NCI-H1092 (cell line): ENCODE measurements at places on chromosomes 2 and 18.

DNA sequence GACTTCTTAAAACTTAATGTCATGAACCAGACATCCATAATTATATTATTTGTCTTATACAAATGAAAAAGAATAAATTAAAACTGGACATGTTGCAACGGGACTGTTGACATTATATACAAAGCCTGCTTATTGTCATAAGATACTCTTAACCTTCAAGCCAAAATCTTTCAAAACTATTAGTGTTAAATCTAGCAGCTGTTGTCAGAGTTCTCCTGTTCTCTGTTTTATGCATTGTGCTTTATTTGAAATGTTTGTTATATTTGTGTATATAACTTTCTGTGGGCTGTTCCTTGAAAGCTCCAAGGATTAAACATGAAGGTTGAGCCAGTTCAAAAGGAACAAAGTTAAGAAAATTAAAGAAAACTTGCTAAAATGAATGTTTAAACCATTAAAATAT is 335.5 kb upstream of the NT5C1B start:
- DNase-seq, result no peak

DNA sequence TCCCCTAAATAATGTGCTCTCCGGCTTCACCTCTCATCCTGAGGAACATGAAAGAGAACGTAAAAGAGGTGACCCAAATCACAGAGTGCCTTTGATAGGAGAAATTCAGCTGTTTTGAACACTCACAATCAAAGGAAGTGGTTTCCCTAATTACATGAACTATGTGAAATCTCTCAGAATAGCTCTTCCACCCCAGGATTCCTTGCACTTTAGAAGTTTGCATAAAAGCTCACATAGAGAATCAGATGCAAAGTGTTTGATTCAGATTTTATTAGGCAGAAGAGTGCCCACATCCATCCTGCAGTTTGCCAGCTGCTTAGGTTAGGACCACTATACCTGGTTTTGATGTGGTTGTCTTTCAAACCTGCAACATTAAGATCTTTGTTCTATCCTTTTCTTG is 61.0 kb downstream of the MAP3K20 start:
- no peak for DNase-seq

- no peak for DNase-seq
These were observed 77.6 kb upstream of the NFU1 start for GRCh38 chr2:69514819-69515218.

DNA sequence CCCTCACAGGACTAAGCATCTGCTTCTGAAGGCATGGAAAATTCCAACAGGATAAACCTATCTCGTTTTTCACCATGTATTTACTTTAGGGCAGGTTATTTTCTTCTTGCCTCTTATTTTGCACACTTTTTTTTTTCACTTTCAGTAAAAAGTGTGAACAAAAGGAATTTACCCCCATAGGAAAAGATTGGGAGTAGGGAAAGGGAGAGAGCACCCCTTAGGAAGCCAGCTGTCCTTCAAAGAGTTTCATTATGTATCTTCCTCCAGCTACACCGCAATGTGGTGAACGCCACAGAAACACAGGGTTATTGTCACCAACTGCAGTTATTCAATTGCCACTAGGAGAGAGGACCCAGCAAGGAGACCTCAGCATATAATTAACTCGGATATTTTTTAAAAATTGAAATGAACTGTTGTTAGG is 286.2 kb upstream of the VRK2 start:
- peak; percentile 6 for DNase-seq

GRCh38 chr2:198408171-198408570 is 603.8 kb downstream of the PLCL1 start:
- DNase-seq, result no peak

GRCh38 chr18:77057006-77057395 is 75.6 kb downstream of the MBP start:
- peak; percentile 34 for DNase-seq

DNA sequence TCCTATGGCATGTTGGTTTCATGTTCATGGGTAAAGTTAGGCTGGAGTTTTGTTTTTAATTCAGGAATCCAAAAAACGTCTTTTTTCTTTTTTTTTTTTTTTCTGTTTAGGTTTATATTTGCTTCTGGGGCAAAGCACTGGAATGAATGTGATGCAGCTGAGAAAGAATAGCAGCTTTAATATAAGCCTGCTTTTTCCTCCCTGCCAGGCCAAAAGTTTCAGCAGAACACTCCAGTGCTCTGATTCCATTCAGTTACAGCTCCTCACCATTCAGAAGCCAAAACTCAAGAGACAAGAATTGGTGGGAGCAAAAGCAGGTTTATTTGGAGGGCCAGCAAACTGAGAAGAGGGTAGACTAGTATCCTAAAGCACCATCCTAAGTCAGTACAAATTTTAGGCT is 102.7 kb upstream of the PELI1 start:
- no peak for DNase-seq

DNA sequence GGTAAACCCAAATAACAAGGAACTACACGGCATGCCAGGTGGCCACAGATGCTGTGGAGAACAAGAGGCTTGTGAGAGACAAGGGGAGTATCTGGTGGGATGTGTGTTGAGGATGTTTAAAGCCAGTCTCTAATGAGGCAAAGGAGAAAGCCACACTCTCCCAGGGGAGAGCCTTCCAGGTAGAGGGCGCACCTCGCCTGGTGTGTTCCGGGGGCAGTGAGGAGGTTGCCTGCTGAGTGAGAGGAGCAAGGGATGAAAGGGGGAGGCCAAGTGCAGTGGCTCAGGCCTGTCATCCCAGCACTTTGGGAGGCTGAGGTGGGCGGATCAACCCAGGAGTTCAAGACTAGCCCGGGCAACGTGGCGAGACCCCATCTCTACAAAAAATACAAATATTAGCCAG is 16.2 kb downstream of the SAG start:
- no peak for DNase-seq

DNA sequence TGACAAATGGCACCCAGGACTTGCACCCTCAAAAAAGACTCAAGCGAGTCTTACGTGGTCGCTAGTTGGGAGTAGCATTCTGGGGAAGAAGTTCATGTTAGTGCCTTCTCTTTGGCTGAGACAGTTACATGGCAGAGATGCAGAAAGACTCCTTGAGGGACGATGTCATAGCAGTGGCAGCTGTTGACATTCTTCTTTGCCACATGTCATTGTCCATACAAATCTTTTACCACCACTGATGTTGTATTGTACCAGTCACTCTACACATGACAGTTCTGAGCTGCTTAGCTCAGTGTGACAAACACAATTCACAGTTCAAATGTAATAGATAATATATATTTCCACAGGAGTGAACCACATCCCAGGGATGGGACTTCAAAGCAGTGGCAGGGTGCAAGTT is 197.1 kb downstream of the TCF4 start:
- no peak for DNase-seq

- DNase-seq, result no peak
These were observed 94.7 kb downstream of the RTN4 start for GRCh38 chr2:54955358-54956110.

- no peak for DNase-seq
These were observed 101.7 kb upstream of the FZD7 start for GRCh38 chr2:201931951-201932350.

GRCh38 chr2:26274058-26274613 is 29.4 kb downstream of the HADHB start:
- no peak for DNase-seq

- peak; percentile 23 for DNase-seq
These were observed 54.8 kb downstream of the ZNF407 start for GRCh38 chr18:74652392-74652988.

DNA sequence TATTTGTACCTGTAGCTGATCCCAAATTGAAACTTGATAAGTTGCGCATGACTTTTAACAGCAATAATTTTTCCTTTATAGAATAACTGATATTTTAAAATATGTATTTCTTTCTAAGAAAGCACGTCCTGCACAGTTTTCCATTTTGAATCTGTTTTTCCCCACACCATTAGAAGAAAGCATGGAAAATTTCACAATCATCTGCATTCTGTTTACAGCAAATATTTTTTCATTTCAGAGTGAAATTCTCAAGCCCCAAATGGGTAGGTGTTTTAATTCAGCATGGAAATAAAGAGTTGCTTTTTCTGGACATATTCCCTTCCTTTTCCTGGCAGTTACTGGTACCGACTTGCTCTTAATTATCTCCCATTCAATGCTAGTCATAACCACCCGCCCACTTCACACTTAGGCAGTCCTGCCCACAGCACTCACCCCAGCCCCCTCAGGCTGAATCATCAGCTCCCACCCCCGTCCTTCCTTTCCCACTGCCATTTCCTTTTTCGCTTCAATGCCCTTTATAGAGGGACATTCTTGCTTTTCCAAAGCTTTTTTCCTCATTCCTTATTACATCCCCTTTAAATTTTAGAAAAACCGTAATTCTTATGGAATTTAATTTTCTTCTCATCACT is 89.2 kb upstream of the GLS start:
- no peak for DNase-seq

DNA sequence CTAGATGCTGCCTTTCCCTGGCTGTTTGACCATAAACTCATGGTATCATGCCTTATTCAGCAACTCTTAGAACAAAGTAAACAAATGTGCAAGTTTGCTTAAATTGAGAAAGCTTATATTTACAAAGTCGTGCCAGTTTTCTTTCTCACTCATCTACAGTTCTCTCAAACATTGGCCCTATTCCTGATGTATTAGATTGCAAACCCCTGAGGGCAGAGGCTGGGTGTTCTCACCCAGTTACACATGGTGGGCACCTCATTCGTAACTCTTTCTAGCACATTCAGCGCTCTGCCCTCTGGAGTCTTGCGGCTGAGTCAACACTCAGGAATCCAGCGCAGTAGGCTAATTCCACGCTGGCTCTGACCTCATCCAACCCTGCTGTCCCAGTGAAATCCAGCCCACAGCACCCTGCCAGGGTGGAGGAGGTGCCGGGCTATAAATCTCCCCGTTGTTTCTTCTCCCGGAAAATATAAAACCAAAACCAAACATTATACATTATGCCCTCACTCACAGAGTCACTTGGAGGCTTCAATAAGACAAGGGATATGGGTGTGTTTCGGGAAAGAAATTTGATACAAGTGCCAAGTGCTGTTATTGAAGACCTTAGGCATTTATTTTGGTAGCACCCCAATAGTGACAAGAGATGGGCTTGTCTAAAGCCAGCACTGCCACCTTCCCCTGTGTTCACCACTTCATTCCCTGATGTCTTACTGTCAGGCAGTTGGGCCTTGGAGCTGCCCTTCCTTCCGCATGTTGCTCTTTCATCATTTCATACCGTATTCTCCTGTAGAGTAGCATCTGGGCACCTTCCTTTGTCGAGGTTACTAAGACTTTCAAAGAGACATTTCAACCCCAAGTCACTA is 287.4 kb downstream of the PRKCE start:
- DNase-seq, result no peak

DNA sequence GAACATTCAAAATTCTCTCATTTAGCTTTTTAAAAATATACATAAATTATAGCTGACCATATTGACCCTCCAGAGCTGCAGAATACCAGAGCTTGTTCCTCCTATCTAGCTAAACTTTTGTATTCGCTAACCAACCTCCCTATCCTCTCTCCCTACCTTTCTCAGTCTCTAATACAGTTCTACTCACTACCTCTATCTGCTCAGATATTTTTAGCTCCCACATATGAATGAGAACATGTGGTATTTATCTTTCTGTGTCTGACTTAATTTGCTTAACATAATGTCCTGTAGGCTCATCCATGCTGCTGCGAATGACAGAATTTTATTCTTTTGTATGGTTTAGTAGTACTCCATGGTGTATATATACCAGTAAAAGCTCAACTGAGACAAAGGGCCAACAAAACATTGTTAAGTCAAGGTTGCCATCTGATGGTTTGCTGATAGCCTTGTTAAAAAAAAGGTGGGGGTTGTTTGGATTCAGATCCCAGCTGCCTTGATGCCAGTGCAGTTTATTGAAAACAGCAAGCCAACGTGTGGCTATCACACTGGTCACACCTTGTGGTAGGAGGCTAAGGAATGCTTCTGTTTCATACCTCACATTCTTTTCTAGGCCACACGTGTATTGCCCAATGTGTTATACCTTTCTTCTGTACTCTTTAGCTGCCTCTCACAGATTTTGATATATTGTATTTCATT is 101.5 kb downstream of the VWA3B start:
- no peak for DNase-seq

DNA sequence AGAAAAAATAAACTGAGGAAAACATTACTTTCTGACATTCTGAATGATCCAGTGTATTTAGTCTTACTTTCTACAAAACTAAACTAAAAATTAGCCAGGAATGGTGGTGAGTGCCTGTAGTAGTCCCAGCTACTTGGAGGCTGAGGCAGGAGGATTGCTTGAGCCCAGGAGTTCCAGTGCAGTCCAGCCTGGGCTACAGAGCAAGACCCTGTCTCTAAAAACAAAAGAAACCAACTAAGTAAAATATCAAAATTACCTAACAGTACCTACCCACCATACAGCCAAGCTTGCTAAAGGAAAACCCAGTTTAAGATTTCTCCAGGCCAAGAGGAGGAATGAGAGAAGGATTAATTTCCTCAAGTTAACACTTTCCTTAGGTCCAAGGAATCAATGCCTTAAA is 2.9 kb downstream of the HSPD1 start:
- DNase-seq, result no peak

DNA sequence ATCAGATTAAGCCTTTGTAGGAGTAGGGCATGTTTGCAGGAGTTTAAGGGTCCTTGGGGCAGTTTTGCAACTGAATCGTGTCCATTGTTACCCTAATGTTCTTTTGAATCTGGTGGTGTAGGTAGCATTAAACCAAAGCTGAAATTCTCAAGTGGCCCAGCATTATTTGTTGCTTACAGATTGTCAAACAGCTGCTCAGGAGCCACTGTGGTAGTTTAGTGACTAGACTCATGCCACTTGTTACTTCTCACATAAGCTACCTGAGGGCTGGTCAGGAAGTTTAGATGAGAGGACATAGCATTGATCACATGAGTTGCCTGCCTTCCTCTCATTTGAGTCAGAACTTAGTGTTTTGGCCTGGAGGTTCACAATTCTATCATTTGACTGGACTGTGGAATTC is 157.6 kb downstream of the HAUS1 start:
- DNase-seq, result no peak

GRCh38 chr2:145146691-145147090 is 626.8 kb upstream of the ZEB2 start:
- DNase-seq, result no peak

DNA sequence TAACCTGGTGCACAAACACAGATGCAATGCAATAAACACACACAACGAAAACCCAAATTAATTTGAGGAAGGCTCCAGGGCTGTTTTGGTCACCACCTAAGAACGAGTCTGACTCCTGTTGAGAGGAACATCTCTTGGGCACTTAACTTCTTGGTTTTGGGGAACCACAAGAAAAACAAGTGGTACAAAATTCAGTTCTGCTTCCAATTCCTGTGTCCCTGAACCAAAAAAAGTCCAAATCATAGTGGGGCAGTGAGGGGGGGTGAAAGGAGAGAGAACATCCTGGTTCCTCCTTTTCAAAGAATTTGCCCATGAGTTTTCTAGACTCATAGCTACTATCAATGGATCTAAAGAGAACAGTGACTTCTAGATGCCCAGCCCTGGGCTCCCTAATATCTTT is 143.6 kb downstream of the COL4A4 start:
- no peak for DNase-seq

- DNase-seq, result no peak
These were observed 123.9 kb downstream of the UXS1 start for GRCh38 chr2:106070181-106070580.

- DNase-seq, result no peak
These were observed 217.6 kb downstream of the ATAD2B start for GRCh38 chr2:23709311-23709710.
